ENCODE measurements at places on chromosomes 6 and 20.

DNA sequence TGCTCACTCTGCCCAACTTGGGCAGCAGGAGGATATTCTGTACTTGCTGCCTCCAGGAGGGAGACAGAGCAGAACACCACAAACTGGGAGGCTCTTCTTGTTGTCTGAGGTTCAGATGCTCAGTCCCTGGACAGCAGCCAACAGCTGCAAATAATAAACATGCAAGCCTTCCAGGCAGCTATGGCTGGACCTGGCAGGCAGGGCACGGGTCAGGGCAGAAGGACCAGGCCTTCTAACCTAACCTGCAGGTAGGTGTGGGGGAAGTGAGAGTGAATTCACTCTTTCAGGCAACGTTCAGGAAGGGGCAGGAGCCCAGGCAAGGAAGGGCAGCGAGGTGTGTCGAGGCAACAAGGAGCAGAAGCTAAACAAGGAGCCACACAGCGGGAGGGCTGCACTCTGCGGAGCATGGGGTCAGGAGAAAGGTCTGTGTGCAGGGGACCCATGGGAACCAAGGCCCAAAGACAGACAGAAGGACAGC is 31.5 kb downstream of the NINL start:
- DNase-seq: no peak

DNA sequence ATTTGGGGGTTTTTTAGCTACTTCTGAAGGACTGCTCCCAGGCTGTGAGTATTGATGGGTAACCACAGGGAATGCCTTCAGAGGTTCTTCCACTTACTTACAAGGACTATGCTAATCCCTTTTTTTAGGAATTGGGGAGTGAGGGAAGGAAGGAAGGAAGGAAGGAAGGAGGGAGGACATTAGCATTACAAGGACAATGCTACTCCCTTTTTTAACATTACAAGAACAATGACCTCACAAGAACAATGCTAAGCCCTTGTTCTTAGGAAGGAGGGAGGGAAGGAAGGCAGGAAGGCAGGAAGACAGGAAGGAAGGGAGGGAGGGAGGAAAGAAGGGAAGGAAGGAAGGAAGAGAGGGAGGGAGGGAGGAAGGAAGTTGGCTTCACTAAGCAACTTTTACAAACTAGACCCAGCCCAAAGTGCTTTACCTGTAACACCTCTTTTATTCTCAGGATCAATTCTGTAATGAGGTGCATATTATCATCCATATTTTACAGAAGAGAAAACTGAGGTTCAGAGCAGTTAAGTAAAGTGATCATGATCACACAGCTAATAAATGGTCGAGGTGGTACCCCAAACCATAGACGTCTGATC is 446.8 kb upstream of the JARID2 start:
- no peak for DNase-seq

- no peak for DNase-seq
Observed at GRCh38 chr6:5507131-5507681, 245.9 kb downstream of the FARS2 start.

GRCh38 chr6:117919275-117919674 is 12.2 kb downstream of the SLC35F1 start:
- DNase-seq: no peak

- no peak for DNase-seq
Observed at GRCh38 chr20:59149678-59150504, 13.7 kb upstream of the ZNF831 start.

DNA sequence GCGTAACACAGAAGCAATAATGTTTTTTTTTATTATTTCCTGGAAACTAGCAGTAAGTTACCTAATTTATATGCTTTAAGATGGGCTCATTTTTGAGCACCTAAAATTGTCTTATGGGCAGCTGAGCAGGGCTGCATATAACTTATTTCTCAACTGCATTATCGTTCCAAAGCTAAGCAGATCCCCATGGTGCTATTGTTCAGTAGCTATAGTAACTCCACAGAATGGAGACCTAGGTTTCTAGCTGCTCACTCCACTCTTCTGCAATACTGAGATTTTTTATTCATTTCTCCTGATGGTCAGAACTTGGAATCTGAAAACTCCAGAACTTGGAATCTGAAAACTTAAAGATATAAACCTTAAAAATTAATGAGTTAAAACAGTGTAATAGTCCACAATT is 18.7 kb downstream of the CRISP1 start:
- no peak for DNase-seq

DNA sequence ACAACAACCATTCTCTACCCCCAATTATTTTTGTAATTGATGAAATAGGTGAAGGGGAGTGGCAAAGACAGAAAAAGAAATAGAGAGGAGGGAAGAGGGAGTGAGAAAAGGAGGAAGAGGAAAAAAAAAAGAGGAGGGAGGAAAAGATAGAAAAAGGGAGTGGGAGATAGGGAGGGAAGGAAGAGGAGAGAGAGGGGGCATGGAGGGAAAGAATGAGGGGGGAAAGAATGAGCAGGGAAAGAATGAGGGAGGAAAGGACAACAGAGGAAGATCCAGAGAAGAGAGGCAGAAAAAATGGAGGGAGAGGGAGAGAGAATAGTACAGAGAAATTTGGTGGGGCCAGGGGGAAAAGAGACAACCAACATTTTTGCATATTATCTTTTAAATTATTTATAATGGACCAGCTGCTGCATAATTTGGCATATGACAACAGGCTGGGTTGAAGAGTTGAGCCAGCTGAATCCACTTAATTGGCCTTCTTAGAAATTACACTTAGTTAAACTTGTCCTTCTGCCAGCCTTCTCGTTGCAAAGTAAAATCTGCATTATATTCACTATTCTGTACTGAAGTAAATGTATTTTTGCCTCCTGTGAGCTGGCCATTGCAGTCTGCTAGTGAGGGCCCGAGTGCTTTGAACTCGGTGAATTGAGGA is 101.0 kb downstream of the ARHGAP18 start:
- no peak for DNase-seq

DNA sequence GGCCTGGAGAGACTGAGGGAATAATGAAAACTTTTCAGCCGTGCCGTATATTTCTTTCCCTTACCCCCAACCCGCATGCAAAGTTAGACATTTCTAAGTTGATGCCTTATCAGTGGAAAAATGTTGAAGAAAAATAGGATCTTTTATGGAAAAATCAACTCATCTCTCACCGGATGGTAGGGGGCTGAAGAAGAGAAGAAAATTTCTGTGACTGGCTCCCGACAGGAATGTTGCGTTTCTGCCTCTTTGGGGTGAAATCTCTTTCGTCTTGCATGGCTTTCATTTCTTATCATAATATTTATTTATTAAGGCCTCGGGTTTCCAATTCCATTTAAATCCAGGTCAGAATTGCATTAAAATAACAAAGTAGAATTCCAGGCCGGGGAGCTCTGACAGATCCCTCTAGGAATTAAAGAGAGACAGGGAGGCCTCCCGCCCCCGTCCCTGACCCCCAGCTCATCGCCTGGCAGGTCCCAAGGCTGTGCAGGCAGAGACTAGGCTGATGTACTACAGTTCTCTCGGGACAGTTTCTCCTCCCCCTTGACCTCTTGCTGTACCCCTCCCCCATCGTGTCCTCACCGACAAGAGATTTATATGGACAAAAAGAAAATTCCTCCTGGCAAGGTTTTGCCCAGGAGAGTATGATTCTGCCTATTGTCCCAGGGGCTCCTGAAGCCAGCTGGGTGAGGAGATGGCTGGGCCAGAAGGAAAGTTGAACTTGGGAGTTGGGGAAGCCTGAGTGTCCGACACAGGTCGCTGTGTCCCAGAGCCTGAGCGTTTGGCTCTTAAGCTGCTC is 1.3 kb downstream of the SCUBE3 start:
- DNase-seq: no peak

GRCh38 chr20:14142964-14143627 is 147.8 kb downstream of the MACROD2 start:
- no peak for DNase-seq

- DNase-seq: no peak
Observed at GRCh38 chr6:56902641-56903464, 52.1 kb upstream of the BEND6 start.

DNA sequence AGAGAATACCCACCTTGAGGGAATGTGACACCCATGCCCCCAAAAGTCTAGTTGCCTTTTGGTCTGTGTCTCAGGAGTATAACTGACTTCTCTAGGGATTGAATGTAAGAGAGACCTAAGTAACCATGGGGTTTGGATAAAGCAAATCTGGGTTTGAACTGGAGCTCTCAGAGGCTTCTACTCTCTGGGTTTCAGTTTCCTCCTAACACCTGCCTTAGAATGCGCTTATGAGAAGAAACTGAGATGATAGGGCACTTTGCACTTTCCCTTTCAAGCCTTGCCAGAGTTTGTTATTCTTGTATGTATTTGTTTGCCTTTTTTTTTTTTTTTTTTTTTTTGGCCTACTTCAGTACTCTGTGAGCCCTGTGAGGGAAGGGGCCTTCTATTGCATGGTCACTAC is 19.4 kb downstream of the SDHAF4 start:
- no peak for DNase-seq

DNA sequence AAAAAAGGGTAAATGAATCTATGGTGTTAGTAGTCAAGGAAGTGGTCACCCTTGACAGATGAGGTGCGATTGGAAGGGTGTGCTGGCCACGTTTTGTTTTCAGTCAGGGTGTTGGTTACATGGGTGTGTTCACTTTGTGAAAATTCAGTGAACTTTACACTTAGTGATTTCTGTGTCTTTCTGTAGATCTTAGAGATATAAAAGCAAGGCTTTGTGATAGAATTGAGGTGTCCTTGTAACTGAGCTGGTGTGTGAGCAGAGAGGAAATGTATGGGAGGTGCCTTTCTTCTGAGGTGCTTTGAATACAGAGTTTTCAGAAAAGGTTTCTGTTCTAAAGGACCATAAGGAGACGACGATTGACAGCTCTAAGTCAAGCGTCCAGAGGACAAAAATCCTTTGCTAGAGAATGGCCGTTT is 90.5 kb downstream of the SAMD3 start:
- no peak for DNase-seq

GRCh38 chr20:11810311-11811083 is 107.2 kb upstream of the BTBD3 start:
- no peak for DNase-seq

DNA sequence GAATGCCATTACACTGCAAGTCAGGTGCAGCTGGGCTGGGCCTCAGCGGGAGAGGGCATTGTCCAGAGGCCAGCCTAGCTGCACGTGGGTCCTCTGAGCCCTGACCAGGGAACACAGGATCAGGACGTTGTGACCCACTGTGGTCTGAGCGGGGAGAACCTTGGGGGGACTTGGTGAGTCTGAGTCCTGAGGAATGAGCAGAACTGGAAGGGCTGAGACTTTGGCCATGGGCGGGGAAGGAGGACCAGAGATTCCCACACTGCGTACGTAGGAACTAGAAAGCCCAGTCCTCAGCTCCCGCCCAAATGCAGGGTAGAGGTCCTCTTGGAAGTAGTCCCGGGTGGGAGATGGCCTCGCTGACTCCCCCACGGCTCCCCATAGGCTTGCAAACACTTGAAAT is 42.5 kb downstream of the GABRR2 start:
- no peak for DNase-seq

- DNase-seq: no peak
Observed at GRCh38 chr6:166584853-166585429, 1.5 kb downstream of the RAMACL start.

GRCh38 chr6:94734751-94735150 is 842.6 kb upstream of the MANEA start:
- DNase-seq: no peak

Measured in activated naive CD8-positive, alpha-beta T cell treated with anti-CD3 and anti-CD28 coated beads, Interleukin-2, amount 50 U/mL, for 16 hours (primary cell).